ENCODE measurements at places on chromosomes 4 and X. TPM values are rescaled to one million over a fixed set of nuclear protein-coding genes. Genes with fewer than 3 reads are reported as not detected.

- DNase-seq: no peak
These were observed 156.3 kb downstream of the CBR4 start for GRCh38 chr4:168853770-168854169.

DNA sequence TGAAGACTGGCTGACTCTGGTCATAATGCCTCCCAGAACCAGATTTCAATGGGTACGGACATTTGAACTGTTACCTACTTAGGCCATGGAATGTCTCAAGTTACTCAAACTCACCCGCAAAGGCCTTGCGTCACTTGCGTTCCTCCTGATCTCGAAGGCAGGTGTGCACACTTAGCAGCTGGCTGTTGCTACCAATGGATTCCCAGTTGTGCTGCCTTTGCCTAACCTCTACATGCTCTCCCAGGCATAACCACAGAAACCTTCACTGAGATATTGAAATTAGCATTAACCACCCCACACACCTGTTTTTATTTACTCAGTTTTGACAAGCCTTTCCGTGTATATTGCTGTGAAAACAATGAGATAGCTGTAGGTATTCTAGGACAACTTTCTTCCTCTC is 2.8 kb downstream of the ERVMER34-1 start:
- no peak for DNase-seq

Gene MRPL1
- polyA plus RNA-seq: 22.5 TPM

DNA sequence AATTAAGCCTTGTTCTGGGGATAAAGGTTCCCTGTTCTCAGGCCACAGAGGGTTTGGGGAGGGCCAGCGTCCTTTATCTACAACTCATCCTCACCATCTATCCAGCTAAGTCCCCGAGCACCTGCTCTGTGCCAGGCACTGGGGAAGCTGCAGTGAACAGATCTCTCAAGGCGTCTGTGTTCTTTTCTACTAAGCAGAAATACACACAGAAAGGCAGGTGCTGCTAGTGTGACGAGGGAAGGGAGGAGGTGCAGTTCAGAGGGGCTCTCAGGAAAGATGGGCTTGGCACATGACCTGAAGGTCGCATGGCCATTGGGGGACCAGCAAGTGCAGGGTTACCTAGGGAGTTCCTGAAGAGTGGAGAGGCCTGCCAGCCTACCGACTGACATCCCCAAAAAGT is 352.2 kb downstream of the NR3C2 start:
- DNase-seq: no peak

Gene AFAP1
- polyA plus RNA-seq: 28.9 TPM

Gene ASMT
- polyA plus RNA-seq: not detected

- no peak for DNase-seq
These were observed 222.3 kb upstream of the BOD1L1 start for GRCh38 chr4:13849778-13850177.

GRCh38 chr4:185671066-185671465 is 135.8 kb upstream of the PDLIM3 start:
- DNase-seq: no peak

Gene CLCN5
- polyA plus RNA-seq: 2.4 TPM

Gene GLRA2
- not detected for polyA plus RNA-seq

Gene PGAM4
- 0.53 TPM for polyA plus RNA-seq

Gene AGTR2
- polyA plus RNA-seq: not detected

DNA sequence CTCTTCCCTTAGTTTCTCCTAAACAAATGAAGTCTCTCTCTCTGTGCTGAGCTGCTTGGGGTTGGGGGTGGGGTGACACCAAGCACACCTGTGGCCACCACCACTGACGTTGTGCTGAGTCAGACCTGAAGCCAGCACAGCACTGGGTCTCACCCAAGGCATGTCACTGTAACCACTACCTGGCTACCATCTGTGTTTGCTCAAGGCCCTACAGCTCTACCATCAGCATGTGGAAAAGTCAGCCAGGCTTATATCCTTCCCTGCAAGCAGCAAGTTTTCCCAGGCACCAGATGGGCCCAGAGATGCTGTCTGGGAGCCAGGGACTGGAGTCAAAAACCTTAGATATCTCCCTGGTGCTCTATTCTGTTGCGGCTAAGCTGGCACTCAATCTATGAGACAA is 6.9 kb downstream of the CXCL10 start:
- DNase-seq: no peak

- DNase-seq: no peak
These were observed 75.5 kb downstream of the AMMECR1 start for GRCh38 chrX:110242371-110242770.

Data from BJ (cell line).